ENCODE measurements at places on chromosomes 7 and 10. TPM values are rescaled to one million over a fixed set of nuclear protein-coding genes. Genes with fewer than 3 reads are reported as not detected.
A peak's percentile ranks its signal among the peaks of the same experiment; 100 is the strongest.

- no peak for DNase-seq
Measured at GRCh38 chr7:18408461-18408860, 87.1 kb upstream of the HDAC9 start.

GRCh38 chr10:93915598-93915997 is 21.8 kb downstream of the SLC35G1 start:
- DNase-seq: no peak

DNA sequence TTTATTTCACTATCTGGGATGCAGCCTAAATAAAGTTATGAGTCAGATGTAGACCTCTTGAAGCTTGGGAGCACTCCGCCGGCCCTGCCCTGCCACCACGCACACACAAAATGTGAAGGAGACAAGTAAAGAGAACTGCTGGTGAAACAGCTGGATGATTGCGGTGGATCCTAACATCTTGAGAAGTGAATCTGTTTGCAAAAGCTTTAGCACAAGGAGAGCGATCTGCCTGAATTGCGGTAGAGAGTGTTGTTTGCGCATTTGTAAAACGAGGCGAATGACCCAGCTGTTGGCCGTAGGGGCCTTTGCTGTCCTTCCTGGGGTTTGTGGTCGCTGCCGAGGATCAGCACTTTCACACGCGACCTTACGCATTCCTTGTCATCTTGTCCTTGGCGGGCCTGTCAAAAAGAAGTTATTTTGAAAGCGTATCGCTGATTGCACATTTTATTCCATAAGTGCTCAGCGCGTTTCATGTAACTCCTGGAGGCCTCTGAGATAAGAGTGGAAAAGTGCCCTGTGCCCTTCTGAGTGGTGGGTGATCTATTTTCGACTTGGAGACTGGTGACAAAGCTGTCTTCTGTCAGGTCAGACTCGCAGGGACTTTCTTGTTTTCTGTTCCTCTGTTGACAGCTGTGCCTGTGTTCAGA is 40.8 kb downstream of the RBM20 start:
- DNase-seq: no peak

- DNase-seq: no peak
Measured at GRCh38 chr10:2933071-2933470, 134.3 kb upstream of the PFKP start.

- no peak for DNase-seq
Measured at GRCh38 chr7:13098161-13098560, 410.7 kb downstream of the ARL4A start.

- peak; percentile 29 for DNase-seq
Measured at GRCh38 chr10:23338155-23338828, 6.3 kb downstream of the C10orf67 start.

- no peak for DNase-seq
Measured at GRCh38 chr7:46970476-46970875, 611.4 kb downstream of the TNS3 start.

DNA sequence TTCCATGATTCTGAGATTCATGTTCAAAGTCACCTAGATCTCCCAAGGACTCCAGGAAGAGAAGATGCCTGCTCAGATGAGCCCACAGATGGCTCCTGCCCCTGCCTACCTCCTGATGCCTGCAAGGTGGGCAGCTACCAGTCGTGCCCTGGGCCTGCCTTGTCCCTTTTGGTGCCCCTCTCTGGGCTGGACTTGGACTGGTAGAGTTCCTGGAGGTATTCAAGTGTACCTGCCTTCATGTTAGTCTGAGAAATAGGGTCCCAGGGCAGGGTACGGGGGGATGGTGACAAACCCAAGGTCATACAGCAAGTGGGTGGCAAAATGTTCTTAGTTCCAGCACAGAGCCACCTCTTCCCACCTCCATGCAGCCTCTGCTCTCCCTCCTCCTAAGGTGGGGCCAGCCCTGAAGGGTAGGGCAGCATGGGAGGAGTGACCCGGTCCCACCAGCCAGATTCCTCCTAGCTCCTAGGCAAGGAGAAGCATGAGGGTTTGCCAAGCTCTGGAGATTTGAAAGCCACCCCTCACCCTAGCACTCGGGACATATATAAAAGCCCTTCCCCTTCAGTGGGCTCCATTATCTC is 80.8 kb upstream of the UNC5B start:
- no peak for DNase-seq

GRCh38 chr7:41030673-41031072 is 672.2 kb downstream of the INHBA start:
- no peak for DNase-seq

DNA sequence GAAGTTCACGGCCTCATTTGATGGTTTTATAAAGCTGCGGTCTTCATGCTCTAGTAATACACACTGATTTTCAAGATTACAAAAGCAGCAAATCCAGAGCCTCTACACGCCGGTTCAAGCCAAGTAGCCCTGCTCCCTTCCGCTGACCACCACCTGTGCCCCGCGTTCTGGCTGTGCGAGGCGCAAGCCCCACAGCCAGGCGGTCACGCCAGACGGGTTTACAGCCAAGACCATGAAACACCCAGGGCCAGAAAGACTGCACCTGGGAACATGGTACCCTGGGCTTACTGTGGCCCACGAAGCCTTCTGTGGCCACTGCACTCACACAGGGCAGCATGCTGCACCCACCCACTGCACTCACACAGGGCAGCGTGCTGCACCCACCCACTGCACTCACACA is 33.6 kb downstream of the GPER1 start:
- DNase-seq: no peak

DNA sequence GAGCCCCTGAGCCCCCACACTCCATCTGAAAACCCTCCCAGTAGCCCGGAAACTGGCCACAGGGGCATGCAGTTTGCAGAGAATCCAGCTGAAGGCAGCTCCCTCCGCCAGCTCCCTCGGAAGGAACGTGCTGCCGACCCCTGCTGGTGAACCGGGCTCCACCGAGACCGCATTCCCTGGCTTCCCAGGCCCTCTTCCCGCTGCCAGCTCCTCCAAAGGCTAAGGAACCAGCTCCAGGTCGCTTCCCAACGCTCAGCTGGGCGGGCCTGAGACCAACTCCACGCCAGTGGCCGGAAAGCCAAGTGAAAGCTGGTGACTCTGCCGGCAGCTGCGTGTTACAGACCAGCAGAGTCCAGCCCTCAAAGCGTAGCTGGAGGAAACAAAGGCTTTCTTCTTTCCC is 35.8 kb downstream of the GPER1 start:
- peak; percentile 80 for DNase-seq

DNA sequence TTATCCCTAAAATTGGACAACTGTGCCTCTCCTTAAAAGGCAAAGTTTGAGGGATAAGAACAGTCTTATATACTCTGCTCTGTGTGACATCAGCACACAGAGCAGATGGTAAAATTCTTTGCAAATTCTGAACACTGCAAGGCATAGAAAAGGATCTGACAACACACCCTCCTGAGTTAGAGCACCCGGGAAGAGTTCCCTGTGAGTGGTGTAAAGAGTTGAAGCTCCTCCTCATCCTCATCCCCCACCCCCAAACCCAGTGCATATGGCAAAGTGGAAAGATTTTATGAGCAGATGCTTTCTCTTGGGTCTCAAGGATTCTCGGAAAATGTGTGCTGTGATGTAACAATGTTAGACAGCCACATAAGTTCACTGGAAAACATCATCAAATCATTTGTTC is 40.0 kb upstream of the DGKI start:
- DNase-seq: no peak

GRCh38 chr10:88116971-88117626 is 253.7 kb downstream of the PTEN start:
- DNase-seq: no peak

DNA sequence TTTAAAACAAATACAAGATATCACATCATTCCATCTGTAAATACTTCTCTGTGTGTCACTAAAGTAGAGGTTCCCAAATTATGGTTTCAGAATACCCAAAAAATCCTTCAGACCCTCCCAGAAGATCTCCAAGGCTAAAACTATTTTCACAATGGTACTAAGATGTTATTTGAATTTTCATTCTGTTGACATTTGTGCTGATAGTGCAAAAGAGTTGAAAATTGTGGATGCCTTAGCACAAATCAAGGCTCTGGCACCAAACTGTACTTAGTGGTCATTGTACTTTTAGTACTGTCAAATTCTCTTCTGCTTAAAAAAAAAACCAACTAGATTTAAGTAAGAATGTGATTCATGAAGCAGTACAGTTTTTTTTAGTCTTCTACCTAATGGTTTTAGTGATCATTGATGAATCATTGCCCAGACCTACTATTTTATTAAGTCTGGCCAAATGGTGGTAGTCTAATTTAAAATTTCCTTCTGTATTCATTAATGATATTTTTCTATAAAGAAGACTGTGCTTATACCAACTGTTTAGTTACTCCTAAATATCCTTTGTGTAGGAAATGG is 50.5 kb downstream of the TPST1 start:
- no peak for DNase-seq

DNA sequence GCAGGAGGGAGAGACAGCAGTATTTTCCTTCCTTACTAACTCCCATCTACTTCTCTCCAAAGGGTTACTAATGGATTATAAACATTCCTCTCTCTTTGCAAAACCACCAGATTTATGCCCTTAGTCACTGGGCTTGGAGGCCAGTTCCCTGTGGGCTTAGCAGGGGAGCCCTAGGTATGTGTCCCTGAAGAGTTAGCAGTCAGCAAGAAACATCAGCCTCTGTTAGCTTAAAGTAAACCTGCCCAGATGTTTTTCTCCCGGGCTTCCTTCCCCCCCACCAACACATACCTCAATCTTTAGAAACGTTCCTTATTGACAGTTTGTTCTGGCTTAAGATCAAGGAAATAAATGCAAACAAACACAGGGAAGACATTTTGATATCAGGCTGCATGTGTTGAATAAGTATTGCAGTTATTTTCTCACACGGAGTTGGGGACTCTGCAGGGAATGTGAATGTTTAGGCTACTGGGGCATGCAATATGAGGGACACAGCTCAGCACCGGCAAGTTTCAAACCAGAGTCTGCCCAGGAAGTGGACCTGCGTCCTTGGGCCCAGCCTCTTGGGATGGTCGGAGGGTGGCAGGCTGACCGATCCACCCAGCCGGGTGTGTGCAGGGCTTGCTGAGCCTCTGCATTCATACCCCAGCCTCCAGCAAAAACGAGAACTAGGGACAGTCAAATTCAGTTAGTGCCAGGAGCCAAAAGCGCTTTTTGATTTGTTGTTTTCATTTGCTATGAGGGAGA is 252.0 kb upstream of the GRB10 start:
- DNase-seq: peak; percentile 58

GRCh38 chr10:1715821-1716220 is 21.5 kb downstream of the ADARB2 start:
- peak; percentile 70 for DNase-seq

GRCh38 chr10:51233337-51234100 is 159.2 kb downstream of the PRKG1 start:
- DNase-seq: no peak

DNA sequence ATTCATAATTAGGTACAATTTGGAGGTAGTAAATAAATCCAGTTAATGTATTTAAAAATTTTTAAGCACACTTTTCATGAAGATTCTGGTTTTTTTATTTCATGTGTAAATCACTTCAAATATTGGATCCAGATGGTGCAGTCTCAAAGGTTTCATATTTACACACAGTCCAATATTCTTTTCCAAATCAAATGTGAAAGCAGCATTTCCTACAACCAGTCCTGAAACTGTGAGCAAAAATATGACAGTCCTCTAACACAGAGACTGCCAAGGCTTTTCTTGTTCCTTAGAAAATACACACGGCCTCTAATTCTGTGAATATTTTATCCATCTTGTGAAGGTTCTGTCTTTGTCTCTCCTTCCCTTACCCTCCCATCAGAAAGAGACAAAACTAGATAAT is 645.9 kb downstream of the ARL4A start:
- no peak for DNase-seq

GRCh38 chr7:41809529-41809939 is 106.6 kb upstream of the INHBA start:
- no peak for DNase-seq

GRCh38 chr10:69892406-69892805 is 90.7 kb downstream of the COL13A1 start:
- DNase-seq: no peak

- no peak for DNase-seq
Measured at GRCh38 chr10:70368774-70369482, 13.5 kb downstream of the LRRC20 start.

- peak; percentile 36 for DNase-seq
Measured at GRCh38 chr7:106626376-106627164, 34.4 kb downstream of the CCDC71L start.

DNA sequence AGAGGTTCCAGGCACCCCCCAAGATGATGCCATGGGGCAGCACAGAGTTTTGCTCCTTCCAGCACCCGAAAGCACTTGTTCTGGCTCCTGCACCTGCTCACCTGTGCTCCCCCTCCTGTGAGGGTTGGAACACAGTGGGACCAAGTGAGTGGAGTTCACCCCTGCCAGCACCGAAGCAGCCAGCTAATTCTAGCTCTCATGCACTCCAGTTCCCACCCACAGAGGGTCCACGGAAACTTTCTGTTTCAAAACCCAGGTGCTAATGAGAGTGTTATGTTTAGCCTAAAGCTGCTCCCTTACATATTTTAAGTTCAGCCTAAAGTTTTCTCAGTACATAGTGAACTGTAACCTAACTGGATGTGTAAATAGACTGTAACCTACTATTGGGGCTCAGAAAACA is 42.6 kb upstream of the SLC35G1 start:
- no peak for DNase-seq

DNA sequence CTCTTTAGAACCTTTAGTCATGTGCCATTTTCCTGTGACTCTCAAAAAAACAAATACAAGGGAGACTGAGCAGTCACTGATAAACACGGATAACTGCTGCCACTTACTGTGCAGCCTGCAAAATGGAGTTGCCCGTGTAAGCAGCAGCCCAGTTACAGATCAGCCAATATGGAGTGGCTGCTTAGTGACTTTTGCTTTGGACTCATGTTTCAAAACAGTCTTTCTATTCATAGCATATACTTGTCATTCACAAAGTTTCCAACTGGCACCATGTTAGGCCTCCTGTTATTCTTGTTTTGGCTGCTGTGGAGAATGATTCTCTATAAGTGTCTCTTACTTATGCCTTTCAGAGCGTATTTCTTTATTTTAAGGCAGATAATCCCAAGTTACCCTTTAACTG is 3.0 kb downstream of the FAM204A start:
- no peak for DNase-seq

DNA sequence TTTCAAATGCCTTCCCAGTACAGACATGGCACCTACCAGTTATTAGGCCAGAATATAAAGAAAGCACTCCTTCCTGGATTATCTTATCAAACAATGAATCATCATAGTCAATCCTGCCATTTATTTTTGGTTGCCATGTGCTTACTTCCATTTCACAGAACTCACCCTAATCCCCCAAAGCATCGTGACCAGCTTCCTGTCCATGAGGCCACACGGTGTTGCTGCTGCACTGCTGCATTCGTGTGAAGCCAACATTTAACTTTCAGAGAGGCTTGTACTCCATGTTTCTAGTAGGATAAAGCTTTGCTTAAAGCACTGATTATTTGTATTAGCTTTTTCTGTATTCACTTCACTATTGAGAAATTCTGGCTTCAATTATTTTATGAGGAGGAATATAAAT is 14.4 kb downstream of the COL28A1 start:
- DNase-seq: no peak

The STEAP4 gene
- polyA plus RNA-seq: not detected

The LEP gene
- not detected for polyA plus RNA-seq

The SLC13A1 gene
- polyA plus RNA-seq: not detected

The ZFYVE27 gene
- 31.9 TPM for polyA plus RNA-seq

The FRMPD2 gene
- polyA plus RNA-seq: 0.30 TPM

The MRLN gene
- not detected for polyA plus RNA-seq

The ACTL6B gene
- not detected for polyA plus RNA-seq

The PIK3AP1 gene
- 4.7 TPM for polyA plus RNA-seq

The FAM237B gene
- polyA plus RNA-seq: not detected

The CALML5 gene
- polyA plus RNA-seq: not detected

The NOLC1 gene
- 46.2 TPM for polyA plus RNA-seq

The ATP6V0A4 gene
- polyA plus RNA-seq: 0.34 TPM

The CLDN3 gene
- polyA plus RNA-seq: 125 TPM

The SMO gene
- polyA plus RNA-seq: 25.5 TPM
